Fibroblast of lung (primary cell): ENCODE measurements at places on chromosomes 4 and X. TPM values are rescaled to one million over a fixed set of nuclear protein-coding genes. Genes with fewer than 3 reads are reported as not detected.

MAGEE2 gene
- not detected in 2 replicates for total RNA-seq

GRCh38 chrX:111914398-111915090 lies 38.6 kb downstream of the TRPC5OS start:
- no peaks in the 10 kb centered on the region for H3K4me1 ChIP-seq
- H3K4me3 ChIP-seq: no peak overlapping the region
- H3K36me3 ChIP-seq: no peaks in the 10 kb centered on the region

NXT2 gene
- total RNA-seq: 13.5 and 14.6 TPM in 2 replicates

DNA sequence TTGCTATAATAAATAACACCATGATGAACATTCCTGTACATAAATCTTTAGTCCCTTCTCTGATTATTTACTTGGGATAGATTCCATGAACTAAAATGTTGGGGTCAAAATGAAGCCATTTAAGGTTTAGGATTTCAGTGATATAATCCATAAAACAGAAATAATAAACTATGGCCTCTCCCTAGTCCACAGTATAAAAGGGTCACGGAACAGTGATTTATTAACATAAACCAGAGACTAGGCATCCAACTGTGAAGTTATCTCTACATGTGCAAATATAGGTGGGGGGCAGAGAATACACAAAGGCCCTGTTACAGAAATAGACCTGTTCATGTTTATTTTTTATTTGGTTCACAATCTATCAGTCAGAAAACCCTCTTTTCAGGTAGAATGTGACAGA lies 499.1 kb upstream of the SLIT2 start:
- no peak for DNase-seq
- peaks cover 8% of the 10 kb centered on the region for H3K4me1 ChIP-seq
- H3K4me3 ChIP-seq: no peak overlapping the region

GPRIN3 gene
- under 0.01 TPM in 2 replicates for total RNA-seq
